ENCODE measurements at places on chromosomes 7 and 10. TPM values are rescaled to one million over a fixed set of nuclear protein-coding genes. Genes with fewer than 3 reads are reported as not detected.

The VSTM4 gene
- total RNA-seq, result 4.7 TPM

The TUBAL3 gene
- 95.4 TPM for total RNA-seq

The TSPAN12 gene
- total RNA-seq, result 103 TPM

The CALHM1 gene
- total RNA-seq, result not detected

The NUB1 gene
- total RNA-seq, result 67.2 TPM

The LRRD1 gene
- total RNA-seq, result not detected

The MOSPD3 gene
- 14.2 TPM for total RNA-seq

The GPR85 gene
- not detected for total RNA-seq

The HSPA12A gene
- total RNA-seq, result 4.7 TPM

The DGKI gene
- total RNA-seq, result 0.40 TPM

The C10orf143 gene
- 3.7 TPM for total RNA-seq

The TMEM196 gene
- not detected for total RNA-seq

The TUBB8 gene
- total RNA-seq, result not detected

The HOXA2 gene
- 9.1 TPM for total RNA-seq

The SPDYE8 gene
- total RNA-seq, result not detected

The GATA3 gene
- 5.8 TPM for total RNA-seq
